ENCODE measurements at places on chromosomes 5 and 9.

- DNase-seq = no peak
Measured at GRCh38 chr9:133991214-133991921, 756 bp downstream of the VAV2 start.

GRCh38 chr5:145637396-145637795 lies 197.7 kb downstream of the PRELID2 start:
- DNase-seq = no peak

DNA sequence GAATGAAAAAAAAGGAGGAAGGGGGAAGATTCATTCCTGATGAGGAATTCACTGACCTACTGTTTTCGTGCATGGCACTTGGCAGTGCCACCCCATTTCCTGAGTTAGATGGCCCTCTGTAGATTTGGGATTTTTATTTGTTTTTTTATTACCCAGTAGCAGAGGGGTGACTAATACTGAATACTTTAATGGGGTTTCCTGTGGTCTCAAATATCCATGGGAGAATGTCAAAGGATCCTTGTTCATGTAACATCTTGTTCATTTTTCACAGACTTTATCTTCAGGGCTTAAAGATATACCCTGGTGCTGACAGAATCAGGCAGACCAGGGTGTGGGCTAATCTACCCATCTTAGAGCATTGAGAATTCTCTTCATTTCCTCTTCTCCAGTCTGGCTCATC lies 93.0 kb downstream of the MAMDC2 start:
- DNase-seq = no peak

GRCh38 chr9:134992755-134993124 lies 75.0 kb upstream of the FCN1 start:
- DNase-seq = no peak

DNA sequence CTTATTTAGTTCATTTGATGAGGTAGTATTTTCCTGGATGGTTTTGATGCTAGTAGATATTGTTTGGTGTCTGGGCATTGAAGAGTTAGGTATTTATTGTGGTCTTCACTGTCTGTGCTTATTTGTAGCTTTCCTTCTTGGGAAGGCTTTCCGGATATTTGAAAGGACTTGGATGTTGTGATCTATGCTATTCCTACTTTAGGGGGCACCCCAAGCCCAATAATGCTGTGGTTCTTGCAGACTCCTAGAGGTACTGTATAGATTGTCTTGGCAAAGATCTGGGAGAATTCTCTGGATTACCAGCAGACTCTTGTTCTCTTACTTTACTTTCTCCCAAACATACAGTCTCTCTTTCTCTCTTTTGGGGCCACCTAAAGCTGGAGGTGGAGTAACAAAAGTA lies 315.7 kb downstream of the MAT2B start:
- DNase-seq = no peak

DNA sequence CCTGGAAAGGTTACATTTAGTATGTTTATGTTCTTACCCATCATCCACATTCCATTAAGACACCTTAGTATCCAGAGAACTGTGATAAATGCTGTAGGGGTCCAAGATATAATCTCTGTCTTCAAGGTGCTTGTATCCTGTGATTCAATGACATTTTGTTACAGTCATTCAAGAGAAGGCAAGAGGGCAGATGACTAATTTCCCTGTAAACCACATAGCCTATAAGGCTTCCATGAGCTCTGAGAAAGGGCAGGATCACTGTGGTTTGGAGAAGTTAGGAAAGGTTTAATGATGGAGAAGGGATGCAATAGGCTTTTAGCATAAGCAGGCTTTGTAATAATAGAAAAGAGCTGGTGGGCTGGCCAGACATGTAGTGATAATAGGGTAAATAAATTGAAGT lies 40.0 kb downstream of the PAPPA start:
- DNase-seq = no peak

DNA sequence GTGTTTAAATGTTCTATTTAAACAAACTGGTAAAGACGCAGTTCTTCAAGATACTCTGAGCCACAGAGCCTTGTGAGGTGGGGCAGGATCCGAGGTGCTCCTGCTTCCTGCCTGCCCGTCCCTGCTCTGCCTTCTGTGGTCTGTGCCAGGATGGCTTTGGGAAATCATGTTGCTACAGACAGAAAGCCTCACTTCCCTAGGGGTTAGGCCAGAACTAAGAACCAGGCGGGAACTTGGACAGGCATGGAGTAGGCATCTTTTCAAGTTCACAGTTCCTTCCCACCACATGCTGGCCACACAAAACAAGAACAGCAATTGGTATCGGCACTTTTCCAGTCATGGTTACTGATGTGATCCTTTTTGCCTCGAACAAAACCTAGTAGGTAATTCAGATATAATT lies 67.7 kb upstream of the SPOCK1 start:
- DNase-seq = no peak

DNA sequence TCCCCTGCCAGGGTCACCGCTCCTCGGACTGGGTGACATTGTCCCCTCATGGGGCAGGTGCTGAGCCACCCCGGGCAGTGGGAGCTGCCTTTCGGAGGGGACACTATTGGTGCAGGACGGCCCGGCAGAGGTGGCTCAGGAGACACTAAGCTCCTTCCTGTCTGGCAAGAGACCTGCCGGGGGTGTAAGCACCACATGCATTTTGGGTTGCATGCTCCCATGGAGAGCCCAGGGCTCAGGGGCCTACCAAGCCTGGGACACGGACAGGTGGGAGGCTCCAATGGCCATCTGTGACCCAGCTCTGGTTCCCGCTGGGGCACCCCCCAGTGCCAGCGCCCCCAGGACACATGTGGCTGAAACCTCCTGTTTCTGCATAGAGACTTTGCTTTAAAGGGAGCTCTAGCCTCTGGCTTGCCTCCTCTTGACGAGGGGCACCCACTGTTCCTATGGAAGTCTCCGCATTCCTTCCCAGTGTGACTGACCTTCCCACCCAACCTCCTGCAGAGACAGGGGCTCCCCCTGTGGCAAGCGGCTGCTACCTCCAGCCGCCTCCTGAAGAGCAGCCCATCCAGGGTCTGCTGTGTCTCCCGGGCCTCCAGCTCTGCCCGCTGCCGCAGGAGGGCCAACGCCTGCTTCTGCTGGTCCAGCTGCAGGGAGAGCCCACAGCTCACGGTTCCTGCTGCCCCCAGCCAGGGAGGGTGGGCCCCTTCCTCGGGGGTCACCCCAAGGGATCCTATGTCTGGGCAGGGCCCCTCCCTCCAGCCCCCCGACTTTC lies 28.1 kb downstream of the CCDC187 start:
- no peak for DNase-seq

DNA sequence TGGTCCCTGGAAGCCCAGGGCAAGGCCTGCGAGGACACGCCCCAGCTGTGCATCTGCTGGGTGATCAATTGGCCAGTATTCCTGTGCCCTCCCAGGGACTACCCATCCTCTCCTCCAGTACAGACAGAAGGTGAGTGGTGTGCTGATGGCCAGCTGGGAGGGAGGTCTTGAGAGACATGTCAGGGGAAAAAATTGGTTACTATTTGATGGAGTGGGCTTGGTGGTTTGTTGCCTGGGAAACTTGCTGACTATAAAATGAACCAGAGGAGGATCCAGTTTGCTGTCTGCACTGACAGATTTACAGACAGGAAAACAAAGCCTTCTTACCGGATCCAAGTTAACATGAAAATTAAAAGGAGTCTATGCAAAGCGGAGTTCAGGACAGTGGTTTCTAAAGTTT lies 40.3 kb downstream of the MAP1B start:
- DNase-seq = no peak

Data from NCI-H1105 treated with DMSO at 0.1 percent for 48 hours (cell line).